Stimulated activated CD4-positive, alpha-beta T cell treated with anti-CD3 and anti-CD28 coated beads, Interleukin-4, amount 100 ng/mL, for 24 hours (primary cell): ENCODE measurements at places on chromosomes 5 and 9.

DNA sequence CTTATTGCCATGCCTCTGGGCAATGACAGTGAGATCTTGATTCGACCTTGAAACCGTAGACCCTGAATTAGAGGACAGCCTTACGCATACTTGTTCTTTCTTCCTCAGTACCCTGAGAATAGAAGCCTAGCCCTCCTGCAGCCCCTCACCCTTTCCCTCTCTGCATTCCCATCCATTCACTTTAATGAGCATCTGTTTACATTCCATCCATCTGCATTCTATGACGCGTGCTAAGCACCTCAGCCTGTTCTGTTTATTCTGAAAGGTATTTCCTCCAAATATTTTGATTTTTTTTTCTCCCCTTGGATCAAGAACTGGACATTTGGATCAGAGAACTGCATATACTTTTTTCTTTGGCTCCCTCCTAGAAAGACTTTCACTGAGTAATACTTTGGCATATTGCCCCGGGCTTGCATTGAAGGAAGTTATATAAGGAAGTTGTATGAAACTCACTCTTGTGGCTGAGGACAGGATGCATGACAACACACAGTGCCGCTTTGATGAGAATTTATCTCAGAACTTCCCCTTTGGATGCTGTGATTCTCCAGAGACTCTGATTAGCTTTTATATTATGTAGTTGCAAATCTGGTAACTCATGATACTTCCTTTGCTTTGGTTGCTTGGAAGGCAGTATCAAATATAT lies 15.7 kb downstream of the TMEM8B start:
- DNase-seq = peak; percentile 11

DNA sequence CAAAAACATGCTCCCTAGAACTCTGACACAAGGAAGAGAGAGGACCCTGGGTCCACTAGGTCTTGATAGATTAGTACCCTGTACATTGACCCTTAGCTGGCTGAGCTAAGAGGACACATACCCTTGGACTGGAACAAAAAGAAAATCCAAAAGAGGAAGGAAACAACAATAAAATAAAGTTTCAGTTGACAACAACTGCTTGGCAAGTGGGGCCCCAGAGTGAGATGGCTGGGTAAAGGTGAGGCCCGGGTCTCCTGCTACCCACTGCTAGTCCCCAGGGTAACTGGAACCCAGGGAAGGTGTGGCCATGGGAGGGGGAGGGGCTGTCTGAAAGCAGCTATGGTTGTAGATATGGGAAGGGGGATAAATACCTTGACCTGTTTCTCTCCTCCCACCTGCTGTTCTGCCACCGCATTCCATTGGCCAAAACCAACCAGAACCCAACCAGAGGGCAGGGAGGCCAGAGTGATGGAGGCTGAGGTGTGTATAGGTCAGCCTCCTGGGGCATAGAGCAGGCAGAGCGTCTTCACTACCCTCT lies 11.7 kb downstream of the TAL2 start:
- DNase-seq = no peak

GRCh38 chr5:106152569-106152968 lies 1518.2 kb downstream of the EFNA5 start:
- DNase-seq = no peak

DNA sequence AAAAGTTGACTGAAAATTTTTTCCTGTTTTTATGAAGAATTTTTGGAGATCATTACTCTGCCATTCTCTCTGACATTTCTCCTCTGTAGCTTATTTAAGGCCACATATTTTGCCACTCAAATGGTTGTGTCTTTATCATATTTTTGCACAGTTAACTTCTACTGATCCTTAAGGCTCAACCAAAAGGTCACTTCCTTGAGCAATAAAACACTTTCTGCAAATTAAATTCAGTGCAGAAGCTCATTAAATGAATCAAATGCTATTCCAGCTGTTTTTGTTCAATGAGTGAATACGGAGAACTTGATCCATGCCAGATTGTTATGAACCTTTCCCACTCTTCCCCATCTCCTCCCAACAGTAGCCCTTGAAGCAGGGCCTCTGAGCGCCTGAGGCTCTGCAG lies 93.8 kb upstream of the EPB41L4A start:
- DNase-seq = no peak

GRCh38 chr5:9301200-9301599 lies 244.7 kb downstream of the SEMA5A start:
- DNase-seq = no peak

DNA sequence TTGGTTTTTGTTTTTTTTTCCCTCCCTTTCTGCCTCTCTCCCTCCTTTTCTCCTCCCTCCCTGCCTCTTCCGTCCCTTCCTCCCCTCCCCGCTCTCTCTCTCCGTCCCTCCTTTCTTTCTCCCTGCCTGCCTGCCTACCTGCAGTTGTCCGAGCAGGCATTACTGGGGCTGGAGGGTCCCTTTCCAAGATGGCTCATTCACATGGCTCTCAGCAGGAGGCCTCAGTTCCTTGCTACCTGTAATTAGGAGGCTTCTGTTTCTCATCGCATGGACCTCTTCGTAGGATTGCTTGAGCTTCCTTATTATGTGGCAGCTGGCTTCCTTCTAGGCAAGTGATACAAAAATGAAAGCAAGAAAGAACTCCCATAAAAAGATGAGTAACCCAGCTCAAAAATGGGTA lies 8.0 kb downstream of the RGS3 start:
- no peak for DNase-seq
